Posterior vena cava (tissue), 2 donors: ENCODE measurements at places on chromosomes 3 and 15. TPM values are rescaled to one million over a fixed set of nuclear protein-coding genes. Genes with fewer than 3 reads are reported as not detected.

UBE2E2 gene
- total RNA-seq = 65.5 TPM

GRCh38 chr3:65776081-65776480 lies 262.6 kb downstream of the MAGI1 start:
- no peak for DNase-seq

ARGFX gene
- total RNA-seq = not detected

- DNase-seq = no peak
These were observed 129.1 kb downstream of the ATP10A start for GRCh38 chr15:25733856-25734679.

SMAD6 gene
- total RNA-seq = 17.4 TPM

- DNase-seq = no peak
These were observed 20.0 kb upstream of the CMTM7 start for GRCh38 chr3:32371461-32372212.

- peak; percentile 90 for DNase-seq
These were observed at the start of gene SYNM for GRCh38 chr15:99104788-99105513. Gene SYNM (plus strand): TSS chr15:99105080. CDS start chr15:99105200, 120 bp downstream.

- DNase-seq = no peak
These were observed 569 bp downstream of the TMEM266 start for GRCh38 chr15:76060118-76060989.

- no peak for DNase-seq
These were observed 255.6 kb upstream of the LMCD1 start for GRCh38 chr3:8246070-8246469.

GRCh38 chr3:172606021-172606420 lies 82.8 kb upstream of the TNFSF10 start:
- no peak for DNase-seq

DNA sequence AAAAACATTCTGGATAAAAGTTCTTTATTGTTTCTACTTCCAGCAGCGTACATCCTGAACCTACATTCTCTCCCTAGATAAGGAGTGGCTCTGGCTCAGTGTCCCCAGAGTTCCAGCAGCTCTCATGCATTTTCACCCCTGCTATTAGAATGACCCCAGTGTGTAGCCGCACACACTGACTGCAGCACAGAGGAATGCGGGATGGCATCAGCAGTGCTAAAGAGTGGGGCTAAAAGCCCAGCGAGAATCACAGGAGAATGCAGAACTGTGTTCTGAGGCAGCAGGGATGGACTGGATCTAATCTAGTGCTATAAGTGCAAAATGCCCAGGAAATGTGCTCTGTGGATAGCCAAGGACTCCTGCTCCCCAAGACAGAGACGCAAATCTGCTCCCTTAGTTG lies 66.4 kb upstream of the TJP1 start:
- no peak for DNase-seq

ST8SIA2 gene
- not detected for total RNA-seq

CHRNA3 gene
- total RNA-seq = not detected

GRCh38 chr3:55511895-55512570 lies 24.9 kb upstream of the WNT5A start:
- DNase-seq = no peak

DNA sequence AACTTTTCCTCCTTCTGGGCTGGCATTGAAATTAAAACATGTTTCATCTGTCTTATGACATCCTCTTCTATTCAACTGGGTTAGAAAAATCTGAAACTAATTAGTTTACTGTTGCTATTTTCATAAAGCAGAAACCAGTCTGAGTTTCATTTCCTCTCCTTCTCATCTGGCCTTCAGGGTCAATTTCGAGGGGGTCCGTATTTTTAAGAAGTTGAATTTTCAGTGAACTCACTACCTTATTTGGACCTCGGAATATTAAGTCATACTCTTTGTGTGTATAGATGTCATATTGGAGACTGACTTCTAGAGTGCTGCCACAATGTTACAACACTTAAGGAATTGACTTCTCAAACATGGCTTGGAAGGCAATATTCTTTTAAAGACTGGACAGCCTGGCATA lies 485.9 kb downstream of the SQOR start:
- no peak for DNase-seq

DNA sequence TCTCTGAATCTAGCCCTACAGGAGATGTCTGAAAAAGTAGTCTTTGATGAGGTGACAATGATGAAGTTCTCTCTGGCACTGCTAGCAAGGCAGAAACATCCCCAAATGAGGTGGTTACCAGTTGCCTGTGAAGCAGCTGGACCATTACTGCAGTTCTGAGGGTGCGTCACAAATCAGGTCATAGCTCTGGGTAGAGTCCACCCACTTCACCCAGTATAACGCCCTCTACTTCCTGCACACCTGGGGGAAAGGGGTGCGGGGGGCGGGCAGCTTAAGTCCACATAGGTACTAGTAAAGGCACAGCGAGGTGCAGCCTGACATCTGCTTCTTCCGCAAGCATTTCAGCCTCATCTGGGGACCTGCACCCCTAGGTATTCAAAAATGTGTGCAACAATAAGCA lies 13.4 kb upstream of the SATB1 start:
- no peak for DNase-seq

GRCh38 chr15:51878446-51879386 lies 49.3 kb downstream of the TMOD3 start:
- no peak for DNase-seq

DNA sequence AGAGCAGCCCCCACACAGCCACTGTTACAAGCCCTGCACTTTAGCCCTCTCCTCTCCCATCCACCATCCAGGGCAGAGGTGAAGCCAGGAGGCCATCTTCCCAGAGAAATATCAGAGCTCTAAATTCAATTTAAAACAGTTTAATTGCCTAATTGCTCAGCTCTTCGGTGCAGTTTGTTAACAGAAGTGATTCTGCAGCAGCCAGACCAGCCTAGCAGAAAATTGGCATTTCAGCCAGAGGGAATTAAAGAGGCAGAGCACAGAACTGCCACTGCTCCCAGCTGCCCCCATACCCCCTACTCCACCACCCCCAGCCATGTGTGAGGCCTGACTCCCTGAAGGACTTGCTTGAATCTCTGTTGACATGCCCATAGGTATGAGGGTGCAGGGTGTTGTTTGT lies 38.5 kb downstream of the TPRA1 start:
- no peak for DNase-seq

DNA sequence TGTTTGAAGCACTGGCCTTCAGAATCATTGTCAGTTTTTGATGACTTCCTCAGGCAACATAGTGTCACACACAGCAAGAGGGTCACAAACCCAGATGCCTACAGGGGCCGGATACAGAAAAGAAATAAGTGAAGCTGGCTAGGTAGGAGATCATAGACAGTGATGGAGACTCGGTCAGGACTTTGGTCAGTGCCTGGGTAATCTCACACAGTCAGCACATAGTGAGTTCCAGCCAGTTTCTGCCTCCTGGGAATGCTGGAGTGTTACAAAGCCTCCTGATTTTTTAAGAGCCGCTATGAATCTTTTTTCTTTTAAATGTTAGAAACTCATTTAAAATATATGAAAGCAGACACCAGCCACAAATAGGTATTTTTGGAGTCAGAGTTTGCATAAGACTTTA lies 399.1 kb downstream of the IL5RA start:
- DNase-seq = no peak

DNA sequence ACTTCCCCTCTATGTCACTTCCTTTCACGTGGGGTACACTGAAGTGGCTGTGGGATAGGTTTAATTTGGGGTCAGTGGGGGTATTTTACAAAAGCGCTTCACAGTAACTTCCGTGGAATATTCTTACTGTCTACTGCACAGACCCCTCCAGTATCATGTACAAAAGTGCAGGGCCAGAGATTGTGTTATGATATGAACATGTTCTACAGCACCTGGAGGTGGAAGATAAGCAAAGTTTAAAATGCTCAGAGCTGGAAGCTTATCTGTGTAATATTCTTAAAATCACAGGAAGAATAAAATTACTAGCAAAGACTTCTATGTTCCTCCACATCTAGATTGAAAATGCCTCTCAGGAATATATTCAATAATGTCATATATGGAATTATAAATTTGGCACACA lies 84.1 kb upstream of the TRIM42 start:
- DNase-seq = no peak

GRCh38 chr15:29749365-29750086 lies 72.7 kb downstream of the TJP1 start:
- no peak for DNase-seq

SAMMSON gene
- total RNA-seq = 0.33 TPM

CHRM5 gene
- total RNA-seq = not detected

DNA sequence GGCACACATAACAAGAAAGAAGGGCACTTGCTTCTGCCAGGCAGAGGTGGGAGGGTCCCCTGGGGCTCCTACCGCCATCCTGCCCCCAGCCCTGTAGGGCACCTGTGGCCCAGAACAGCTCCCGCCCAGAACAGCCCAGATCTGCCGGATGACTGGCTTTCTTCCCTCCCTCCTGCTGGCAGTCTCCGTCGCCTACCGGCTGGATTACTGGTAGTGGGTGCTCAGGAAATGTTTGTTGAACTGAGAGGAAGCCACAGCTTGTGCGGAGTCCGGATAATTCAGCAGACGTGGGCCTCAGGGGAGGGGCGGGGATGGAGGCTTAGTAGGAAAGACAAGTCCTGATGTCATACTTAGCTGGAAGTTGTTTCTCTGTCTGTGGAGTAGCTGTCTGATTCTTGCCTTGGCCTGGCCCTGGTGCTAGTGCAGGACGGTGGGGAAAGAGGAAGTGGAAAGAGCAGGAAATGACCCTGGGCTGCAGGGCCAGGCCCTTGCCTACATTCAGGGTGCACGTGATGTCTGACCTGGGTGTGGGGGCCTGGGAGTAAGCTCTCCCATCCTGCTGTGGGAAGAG lies 6.7 kb downstream of the CCDC9B start:
- peak; percentile 91 for DNase-seq
